Bone marrow (tissue), 2 donors: ENCODE measurements at places on chromosomes 6 and 20.

DNA sequence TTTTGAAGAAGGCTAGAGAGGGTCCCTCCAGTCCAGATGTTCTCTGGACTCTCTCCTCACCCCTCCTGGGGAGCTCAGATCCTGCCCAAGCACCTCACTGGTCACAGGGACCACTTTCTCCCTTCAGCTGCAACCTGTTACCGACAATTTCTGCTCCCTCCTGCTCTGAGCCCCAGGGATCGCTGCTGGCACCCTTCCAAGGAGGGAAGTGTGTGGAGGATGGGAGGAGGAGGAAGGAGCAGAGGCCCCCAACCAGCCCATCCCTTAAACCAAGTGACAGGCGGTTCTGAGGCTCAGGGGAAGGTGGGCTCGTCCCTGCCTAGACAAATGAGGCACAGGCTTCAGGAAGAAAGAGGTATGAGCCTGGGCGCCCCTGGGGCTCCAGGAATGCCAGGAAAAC lies 13.9 kb downstream of the PMEPA1 start:
- no peak for DNase-seq

DNA sequence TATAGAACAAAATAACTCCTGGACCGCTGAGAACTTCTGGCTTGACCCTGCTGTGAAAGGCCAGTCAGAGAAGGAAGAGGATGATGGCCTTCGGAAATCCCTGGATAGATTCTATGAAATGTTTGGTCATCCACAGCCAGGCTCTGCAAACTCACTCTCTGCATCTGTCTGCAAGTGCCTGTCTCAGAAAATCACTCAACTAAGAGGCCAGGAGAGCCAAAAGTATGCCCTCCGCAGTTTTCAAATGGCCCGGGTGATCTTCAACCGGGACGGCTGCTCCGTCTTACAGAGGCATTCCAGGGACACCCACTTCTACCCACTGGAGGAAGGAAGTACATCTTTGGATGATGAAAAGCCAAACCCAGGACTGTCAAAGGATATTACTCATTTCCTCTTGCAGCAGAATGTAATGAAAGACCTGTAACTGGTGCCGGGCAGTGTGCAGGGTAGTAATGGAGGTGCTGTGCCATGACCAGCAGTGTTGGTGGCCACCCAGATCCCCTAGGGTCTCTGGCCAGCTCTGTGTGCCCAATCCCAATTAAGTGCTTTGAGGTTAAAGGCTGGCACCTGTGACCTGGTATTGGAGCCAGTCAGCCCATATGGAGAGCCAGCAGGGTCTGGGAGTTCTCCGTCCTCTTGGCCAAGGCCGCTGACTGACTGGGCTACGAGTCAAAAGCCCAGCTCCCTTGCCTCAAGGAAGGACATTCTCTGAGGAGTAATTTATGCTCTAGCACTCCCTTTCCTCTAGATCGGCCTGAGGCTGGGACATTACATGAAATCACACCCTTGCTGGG lies 87.1 kb downstream of the TRMT6 start:
- DNase-seq: peak; percentile 10

- no peak for DNase-seq
These were observed 94.7 kb upstream of the SLC2A12 start for GRCh38 chr6:134147034-134147533.

GRCh38 chr6:39908838-39909583 lies 25.3 kb downstream of the MOCS1 start:
- no peak for DNase-seq

DNA sequence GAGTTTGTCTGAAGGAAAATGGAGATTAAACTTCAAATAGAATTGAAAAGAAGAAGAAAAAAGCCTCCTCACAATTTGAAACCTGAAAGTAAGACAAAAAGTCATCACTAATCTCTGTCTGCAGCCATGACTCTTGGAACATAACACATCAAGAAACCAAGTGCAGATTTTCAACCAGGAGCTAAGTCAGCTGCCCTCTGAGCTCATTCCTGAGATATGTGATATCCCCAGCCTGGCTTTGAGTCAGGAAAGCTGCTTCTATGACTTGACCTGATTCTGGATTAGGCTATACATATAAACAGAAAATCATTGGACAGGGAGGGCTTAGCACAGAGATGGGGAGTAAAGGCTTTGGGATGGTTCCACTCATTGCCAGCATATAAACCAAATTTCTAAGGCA lies 891.4 kb downstream of the TFAP2A start:
- DNase-seq: no peak

- no peak for DNase-seq
These were observed 1.4 kb upstream of the FAM83C start for GRCh38 chr20:35293303-35294292.

GRCh38 chr20:63497946-63498935 lies 642 bp downstream of the EEF1A2 start:
- DNase-seq: no peak

GRCh38 chr20:50426866-50427718 lies 83.1 kb upstream of the PTPN1 start:
- no peak for DNase-seq

- no peak for DNase-seq
These were observed 15.3 kb downstream of the HCK start for GRCh38 chr20:32067234-32067821.

- DNase-seq: no peak
These were observed 4.3 kb downstream of the RPS12 start for GRCh38 chr6:132818404-132819359.

- DNase-seq: no peak
These were observed 699.6 kb downstream of the EPHA7 start for GRCh38 chr6:92719773-92720172.

DNA sequence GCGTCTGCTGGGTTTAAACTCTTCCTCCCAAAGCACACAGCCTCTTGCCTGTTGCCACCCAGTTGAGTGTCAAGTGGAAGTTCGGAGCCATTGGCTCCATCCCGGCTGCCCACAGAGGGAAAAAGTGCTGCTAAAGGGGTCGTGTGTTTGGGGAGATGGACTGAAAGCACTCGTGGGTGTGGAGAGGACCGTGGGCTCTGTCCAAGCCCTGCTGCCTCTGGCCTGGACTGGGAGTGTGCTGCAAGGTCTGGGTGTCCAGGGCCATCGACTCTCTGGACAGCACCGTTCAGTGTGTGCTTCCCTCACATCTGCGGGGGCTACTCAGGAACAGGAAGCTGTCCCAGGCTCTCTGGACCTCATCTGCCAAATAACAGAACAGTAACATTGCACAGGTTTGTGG lies 269.3 kb downstream of the DLL1 start:
- DNase-seq: no peak

DNA sequence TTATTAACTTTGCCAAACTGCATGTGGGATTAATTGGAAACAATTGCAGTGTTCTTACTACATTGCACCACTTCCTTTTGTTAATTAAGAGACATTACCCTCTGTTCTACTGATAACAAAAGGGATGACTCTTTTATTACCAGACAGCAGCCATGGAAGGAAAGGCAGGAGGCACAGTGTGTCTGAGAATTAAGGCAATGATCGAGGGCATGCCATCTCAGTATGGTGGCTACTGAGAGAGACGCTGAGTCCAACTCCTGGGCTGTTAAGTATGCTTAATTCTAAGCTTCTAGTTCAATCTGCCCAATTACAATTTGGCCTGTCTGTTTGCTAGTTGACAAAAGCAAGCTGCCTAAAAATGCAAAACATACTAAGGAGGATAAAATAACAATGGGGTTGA lies 227.4 kb downstream of the PHACTR1 start:
- DNase-seq: no peak

GRCh38 chr6:107228754-107229153 lies 113.4 kb upstream of the BEND3 start:
- no peak for DNase-seq

GRCh38 chr20:1877609-1878200 lies 17.5 kb upstream of the SIRPA start:
- no peak for DNase-seq

DNA sequence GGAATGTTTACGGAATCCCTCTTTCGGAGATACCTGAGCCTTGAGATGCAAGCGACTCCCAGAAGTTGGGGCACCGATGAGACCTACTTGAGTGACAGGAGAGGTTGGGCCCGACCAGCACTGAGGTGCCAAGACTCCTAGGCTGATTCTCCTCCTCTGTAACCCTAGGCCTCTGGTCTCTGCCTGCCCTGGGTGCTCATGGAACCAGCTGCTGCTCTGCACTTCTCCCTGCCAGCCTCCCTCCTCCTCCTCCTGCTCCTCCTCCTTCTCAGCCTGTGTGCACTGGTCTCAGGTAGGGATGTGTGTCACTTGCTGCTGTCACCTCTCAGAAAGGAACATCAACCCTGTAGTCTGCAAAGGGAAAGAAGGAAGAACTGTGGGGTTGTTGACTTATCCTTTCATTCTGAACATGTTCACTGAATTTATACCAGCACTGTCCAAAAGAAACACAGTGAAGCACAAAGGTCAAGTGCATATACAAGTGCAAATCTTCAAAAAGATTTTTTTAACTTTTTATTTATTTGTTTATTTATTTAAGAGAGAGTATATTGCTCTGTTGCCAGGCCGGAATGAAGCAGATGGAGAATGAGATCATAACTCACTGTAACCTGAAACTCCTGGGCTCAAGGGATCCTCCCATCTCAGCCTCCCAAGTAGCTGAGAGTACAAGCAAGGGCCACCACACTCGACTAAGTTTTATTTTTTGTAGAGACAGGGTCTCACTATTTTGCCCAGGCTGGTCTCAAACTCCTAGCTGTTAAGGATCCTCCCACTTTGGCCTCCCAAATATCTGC lies 913 bp downstream of the BTN2A2 start:
- DNase-seq: no peak

- no peak for DNase-seq
These were observed 129.1 kb upstream of the PTPRT start for GRCh38 chr20:43318755-43319297.

DNA sequence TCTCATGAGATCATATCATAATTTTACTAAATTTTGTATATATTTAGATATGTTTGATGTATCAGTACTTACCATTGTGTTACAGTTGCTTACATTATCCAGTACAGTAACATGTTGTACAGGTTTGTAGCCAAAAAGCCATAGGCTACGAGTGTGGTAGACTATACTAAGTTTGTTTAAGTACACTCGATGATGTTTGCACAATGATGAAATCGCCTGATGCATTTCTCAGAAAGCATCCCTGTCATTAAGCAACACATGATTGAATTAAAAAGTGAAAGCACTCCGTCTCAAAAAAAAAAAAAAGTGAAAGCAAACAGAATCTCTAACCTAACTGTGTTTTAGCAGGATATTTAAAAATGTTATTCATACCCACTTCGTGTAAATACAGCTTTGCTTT lies 104.9 kb upstream of the TFAP2D start:
- DNase-seq: no peak

DNA sequence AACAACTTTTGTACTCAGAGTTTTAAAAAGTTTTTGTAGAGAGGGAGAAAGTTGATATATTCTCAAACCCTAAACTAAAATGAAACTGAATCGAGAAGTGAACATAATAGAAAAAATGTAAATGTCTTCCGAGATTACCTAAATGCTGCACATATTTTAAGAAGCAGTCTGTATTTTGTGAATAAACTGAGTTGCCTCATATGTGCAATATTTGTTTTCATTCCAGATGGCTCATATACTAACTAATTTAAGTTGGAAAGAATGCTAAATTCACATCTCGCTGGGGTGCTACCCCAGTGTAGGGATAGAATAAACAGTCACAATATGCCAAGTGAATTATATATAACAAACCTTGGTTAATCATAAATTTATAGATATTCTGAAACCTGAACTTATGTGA lies 285.9 kb upstream of the THEMIS start:
- no peak for DNase-seq

DNA sequence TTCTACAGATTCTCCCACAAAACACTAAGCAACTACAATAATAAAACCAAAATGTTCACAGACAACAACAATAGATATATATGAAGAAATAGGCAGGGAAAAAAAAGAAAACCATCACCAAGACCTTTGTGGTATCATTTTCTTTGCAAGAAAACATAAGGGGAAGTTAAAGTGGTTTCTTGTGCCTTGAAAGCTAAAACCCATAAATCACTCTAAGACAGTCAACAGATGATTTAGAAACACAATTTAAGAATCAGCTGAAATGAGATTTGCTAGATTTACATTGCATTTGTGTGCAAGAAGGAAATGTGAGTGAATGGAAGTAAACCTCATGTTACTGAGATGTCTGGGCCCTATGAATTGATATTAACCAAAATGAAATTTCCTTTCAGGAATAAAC lies 1265.4 kb upstream of the GJE1 start:
- no peak for DNase-seq

DNA sequence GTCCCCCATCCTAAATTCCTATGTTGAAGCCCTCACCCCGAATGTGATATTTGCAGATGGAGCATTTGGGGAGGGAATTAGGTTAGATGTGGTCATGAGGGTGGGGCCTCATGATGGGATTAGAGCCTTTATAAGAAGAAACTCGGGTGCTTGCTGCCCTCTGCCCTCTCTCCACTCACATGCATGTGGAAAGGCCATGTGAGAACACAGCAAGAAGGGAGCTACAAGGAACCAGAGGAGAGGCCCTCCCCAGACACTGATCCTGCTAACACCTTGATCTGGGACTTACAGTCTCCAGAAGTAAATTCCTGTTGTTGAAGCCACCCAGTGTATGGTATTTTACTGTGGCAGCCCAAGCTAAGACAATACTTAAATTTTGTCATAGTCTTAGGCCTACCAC lies 69.6 kb upstream of the TULP1 start:
- DNase-seq: no peak

DNA sequence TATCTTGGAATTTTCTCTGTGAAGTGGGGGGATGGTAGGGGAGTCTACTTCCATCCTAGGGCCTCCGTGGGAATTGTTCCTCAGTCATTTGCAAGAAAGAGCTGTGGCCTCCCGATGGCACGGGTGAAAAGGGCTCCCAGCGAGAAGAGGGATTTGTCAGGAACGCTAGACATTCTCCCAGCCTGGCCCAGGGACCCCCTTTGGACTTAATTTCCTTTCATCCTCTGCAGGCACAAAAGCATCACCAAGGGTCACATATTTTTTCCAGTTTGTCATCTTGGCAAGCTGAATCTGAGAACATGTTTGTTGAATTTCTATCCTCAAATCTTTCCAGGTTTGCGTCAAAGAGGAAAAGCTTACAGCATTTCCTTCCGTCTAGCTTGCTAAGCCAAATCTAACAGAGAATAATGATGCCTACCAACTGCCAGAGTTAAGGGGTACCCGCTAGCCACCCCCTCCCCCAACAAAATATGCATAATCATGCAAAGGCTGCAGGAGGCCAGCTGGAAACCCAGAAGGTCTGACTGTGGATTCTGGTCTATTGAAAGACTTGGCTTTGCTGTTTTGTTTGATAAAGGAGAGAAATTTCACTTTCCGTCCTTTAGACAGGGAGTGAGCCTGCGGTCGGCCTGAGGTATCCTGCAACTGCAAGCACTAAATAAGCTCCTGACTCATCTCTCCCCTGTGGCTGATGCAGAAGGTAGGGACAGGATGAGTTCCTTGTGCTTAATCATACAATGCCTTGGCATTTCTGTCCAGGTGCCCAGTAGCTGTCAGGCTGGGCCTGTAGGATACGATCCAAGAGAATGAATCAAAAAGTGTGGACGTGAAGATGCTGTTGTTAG lies 23.1 kb downstream of the PSMG4 start:
- no peak for DNase-seq

GRCh38 chr6:7569082-7569481 lies 20.9 kb upstream of the SNRNP48 start:
- no peak for DNase-seq

DNA sequence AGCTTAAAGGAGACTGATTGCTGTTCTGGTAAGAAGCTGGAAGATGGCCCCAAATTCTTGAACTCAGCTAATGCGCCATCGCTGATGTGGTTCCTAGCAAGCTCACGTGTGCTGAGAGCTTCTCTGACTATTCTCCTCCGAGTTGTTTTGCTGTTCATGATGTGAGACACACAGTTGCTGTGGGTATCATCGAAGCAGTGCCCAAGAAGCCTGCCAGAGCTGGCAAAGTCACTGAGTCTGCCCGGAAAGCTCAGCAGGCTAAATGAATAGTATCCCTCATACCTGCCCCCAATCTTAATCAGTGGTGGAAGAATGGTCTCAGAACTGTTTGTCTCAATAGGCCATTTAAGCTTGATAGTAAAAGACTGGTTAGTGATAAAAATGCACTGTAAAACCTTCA lies 28.3 kb upstream of the BCLAF1 start:
- DNase-seq: no peak
